Naive thymus-derived CD8-positive, alpha-beta T cell (primary cell): ENCODE measurements at places on chromosomes 6 and 20.

DNA sequence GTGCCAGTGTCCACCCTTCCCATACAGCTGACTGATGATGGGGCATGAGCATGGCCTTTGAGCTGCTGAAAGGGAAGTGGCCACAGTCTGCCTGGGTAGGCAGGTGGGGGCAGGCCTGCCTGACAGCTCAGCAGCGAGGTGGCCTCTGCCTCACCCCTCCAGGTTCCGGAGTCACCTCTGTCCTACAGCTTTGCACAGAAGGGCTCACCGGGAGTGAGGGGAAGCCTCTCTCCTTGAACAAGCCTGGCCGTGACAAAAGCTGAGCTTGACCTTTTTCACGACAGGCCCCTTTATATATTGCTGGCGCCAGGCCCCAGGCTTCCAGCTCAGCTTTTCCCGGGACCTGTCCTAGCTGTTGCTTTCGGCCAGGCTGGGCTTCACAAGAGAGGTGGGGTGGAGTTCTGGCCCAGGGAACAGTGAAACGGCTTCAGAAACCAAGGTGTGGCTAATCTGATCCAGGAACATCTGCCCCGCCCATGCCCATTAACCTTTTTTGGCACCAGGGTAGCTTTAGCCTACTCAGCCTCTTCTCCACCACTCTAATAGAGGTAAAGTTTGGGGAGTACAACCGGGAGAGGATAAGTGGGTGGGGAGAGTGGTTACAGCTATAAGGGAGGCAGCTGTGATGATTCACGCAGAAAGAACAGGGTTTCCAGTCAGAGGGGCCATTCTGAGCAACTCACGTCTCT is 42.9 kb downstream of the C6orf132 start:
- DNase-seq, result no peak

DNA sequence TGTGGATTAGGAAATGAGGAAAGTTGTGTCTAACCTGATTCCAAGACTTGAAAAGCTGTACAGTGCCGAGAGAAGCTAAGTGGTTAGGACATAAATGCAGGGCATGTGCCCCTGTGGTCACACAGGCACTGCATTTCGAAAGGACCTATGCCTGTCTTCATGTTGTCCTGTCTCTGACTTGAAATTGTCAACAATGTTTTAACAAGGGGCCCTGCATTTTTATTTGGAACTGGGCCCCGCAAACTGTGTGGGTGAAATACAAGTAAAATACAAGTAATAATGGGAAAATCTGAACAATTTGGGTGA is 38.8 kb downstream of the MRS2 start:
- DNase-seq, result no peak

DNA sequence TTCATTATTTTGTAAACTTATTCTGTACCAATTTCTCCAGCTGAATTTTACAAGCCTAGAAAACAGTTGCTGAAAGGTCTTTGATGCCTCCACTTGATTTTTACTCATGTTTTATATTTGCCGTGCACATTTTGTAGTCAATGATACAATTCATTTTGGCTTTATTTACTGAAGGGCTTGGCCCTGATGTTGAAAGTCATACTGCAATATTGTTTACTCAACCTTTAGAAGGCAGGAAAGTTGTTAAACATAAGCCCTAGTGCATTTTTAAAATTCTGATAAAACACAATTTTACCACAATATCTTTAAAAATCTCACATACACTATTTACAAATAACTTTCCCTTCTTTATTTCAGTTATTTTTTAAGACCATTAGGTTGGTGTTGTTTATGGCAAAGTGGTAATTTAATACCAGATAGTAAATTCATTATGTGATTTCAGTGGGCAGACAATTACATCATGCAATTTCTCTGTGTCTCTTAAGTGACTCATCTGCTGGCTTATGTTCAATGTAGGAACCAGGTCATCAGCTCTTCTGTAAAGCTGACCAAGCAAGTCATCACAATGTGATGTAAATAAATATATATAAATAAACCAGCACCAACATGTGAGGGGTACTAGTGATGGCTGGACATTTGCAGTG is 121.1 kb upstream of the SLC35B3 start:
- DNase-seq, result no peak

DNA sequence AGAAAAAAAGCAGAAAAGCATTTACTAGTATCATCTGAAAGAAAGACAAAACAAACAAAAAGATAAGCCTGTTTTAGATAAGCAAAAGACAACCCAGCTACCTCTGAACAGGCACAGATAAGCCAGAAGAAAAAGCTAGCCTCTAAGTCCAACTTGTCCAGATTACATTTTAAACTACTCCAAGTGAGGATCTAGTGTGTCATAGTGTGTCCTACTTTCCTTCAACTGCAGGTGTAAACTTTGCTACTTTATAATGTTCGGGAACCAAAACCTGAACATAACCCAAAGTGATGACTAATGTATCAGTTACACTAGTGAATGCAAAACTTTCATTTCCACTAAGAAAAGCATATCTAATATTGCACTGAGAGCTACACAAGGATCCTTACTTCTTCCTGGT is 19.5 kb downstream of the ADNP start:
- DNase-seq, result no peak

DNA sequence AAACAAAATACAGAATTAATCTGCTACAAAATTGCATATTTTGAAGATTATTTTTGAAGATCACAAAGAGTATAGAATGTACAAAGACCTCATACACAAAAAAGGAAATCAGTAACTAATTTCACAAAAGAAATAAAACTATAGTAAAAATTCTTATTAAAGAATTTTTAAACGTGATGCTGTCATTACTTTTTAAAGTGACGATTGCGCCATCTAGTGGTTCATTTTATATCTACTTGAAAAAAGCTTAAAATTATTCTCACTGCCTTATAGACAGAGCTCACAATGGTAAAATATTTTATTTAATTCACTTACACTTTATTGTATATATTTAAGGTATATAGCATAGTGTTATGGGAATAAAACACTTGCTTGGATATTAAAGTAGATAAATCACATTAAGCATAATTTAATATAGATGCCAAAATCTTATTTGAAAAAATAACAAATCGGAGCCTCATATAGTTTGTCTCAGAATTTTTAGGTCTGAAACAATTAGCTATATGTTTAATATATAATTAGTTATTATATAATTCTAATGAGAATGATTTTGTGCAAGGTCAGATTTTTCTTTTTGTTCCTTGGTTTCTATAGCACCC is 128.8 kb downstream of the PHF3 start:
- DNase-seq, result no peak

- no peak for DNase-seq
Observed at GRCh38 chr6:149929422-149929821, 6.5 kb upstream of the RAET1G start.

DNA sequence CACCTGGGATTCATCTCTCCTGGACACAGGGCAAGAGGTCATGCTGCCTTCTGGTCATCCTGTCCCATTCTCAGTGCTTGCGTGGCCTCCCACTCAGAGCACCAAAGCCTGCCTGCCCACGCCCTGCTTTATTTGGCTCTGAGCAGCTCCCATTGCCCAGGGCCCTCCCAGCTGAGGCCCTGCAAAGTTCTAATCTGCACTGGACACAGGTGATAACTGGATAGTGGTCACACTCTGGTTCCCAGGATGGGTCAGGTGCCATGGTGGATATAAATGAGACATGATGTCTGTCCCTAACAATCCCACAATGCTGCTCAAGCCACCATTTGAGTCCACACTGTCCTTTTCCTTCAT is 39.5 kb downstream of the CPXM1 start:
- DNase-seq, result no peak

- DNase-seq, result no peak
Observed at GRCh38 chr6:4280707-4281106, 145.3 kb upstream of the ECI2 start.

DNA sequence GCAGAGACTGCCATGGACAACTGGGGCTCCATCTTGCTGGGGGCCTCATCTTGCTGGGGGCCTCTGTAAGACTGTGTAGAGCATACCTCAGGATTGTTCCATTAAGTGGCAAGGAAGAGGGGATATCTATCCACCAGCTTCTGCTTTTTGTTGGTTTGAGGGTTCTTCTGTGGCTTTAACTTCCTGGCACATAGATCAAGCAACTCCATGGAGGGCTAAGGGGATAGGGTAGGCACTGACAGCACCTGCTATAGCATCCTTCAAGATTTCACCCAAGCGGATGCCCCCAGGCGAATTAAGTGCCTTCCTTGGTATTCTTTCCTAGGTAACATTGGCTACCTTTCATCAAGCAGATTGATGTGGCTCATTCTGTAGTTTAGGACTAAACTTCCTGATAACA is 3.8 kb upstream of the LRRN4 start:
- no peak for DNase-seq

GRCh38 chr20:56715902-56716519 is 86.9 kb downstream of the TFAP2C start:
- no peak for DNase-seq

- DNase-seq, result no peak
Observed at GRCh38 chr6:167306401-167306998, 15.4 kb downstream of the UNC93A start.

GRCh38 chr6:38248500-38249234 is 391.1 kb downstream of the BTBD9 start:
- DNase-seq, result no peak

- no peak for DNase-seq
Observed at GRCh38 chr6:68473433-68474210, 161.5 kb upstream of the ADGRB3 start.

DNA sequence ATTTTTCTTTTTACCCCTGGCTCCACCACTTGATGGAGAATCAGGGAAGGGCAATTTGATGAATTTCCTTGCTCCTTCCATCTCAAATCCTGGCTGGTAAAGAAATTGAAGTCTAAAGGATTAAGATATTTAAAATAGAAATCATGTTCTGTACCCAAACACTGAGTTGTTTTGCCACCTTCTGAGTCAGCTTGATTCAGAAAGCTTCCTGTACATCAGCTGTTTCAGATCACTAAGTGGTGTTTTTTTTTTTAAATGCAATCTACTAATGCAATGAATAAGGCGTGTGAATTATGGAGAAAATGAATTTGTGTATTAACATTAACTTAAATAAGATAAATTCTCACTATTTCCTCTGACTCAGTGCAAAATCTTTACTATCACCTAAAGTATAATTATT is 11.5 kb upstream of the POPDC3 start:
- no peak for DNase-seq

DNA sequence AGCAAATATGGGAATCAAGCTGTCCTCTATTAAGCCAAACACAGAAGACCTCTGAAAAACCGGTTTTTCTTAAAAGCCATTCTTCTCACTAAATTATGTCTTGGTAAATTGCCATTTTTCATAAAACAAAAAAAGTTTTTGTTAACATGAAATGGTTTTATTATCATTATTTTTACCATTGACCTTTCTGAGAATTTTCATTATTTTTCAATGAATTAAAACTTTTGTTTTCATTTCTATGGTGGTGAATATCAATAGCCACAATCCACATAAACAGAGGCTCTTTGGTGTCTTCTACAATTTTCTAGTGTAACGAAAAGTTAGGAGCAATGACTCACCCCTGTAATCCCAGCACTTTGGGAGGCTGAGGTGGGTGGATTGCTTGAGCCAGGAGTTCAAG is 2.1 kb downstream of the SF3B5 start:
- no peak for DNase-seq

DNA sequence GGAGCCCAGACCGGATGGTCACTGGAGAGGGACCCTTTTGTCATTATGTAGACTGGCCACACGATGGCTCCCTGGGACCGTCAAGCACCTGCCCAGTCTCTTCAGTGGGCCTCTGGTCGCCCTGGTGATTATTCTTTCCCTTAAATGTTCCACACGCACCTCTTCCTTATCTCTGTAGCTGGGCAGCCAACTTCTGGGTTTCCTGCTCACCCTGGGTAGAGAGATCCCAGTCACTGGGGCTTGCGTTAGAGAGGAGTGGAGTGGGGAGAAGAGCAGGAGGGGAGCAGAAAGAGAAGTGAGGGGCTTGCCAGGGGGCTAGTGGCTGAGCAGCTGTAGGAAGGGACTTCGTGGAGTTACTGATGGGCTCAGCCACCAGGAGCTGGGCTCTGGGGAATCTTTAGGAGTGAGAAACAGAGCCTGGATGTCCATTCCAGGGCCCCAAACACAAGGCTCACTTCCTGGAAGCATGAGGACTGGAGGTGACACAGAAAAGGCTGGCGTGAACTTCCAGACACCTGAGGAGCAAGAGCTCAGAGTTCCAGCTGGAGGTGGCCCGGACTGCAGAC is 150.1 kb downstream of the DHX35 start:
- DNase-seq, result no peak

GRCh38 chr20:32163951-32164350 is 43.6 kb downstream of the PLAGL2 start:
- no peak for DNase-seq

GRCh38 chr20:15708984-15709598 is 864.2 kb downstream of the KIF16B start:
- DNase-seq, result no peak

- DNase-seq, result no peak
Observed at GRCh38 chr20:22428051-22428450, 156.3 kb downstream of the FOXA2 start.

DNA sequence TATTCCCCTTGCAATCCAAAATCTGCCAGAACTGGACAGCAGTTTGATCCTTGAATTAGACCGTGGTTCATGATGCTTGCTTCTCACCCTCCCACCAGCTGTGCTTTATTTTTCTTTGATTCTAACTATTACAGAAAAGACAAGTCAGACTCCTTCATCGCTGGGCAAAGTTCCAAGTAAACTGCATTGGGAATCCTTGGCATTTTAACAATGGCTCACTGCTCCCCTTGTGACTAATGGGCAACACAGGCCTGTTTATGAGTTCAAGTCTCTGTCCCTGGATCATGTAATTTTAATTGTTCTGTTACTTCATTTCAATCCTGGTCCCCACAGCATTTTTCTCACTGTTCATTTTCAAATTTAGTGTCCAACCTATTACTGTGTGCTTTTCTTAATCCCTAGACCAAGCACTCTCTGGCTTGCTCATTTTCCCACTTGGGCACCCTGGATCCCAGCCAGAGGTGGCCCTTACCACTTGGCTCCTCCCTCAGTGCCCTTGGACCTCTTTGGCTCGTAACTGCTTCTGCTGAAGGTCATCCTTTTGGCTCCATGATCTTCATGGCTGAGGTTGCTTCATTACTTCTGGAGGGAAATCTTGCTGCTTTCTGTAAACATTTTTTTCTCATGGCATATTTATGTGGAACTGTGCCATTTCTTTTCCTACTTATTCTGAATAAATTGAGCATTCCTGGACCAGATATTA is 32.8 kb downstream of the PSMB9 start:
- DNase-seq, result no peak

GRCh38 chr20:37198932-37199660 is 19.7 kb upstream of the MROH8 start:
- no peak for DNase-seq

GRCh38 chr6:36436466-36436865 is 6.2 kb downstream of the PXT1 start:
- no peak for DNase-seq

- DNase-seq, result no peak
Observed at GRCh38 chr6:27742833-27743573, 169.2 kb downstream of the OR2B2 start.

GRCh38 chr6:26426691-26427450 is 13.4 kb upstream of the BTN3A3 start:
- DNase-seq, result no peak

DNA sequence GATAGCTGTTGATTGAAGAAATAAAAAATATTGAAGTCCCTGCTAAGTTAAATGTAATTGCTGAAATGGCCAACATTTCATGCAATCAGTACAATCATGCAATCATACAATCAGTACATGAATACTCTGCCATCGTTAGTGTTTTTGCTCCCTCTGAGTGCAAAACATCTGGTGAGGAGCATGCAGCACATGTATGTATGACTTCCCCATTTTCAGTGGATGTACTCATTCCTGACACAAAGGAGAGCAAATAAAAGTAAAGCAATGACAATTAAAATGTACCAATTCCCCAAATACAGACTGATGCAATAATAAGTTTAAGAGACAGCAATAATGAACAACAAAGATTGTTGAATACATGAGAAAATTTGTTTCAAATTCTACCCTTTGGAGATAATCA is 140.7 kb downstream of the PLCB1 start:
- DNase-seq, result no peak
